ENCODE measurements at places on chromosomes 6 and 20.

GRCh38 chr20:33964441-33964840, 29.3 kb upstream of the RALY start:
- H3K36me3 ChIP-seq, result peaks cover 3% of the 10 kb centered on the region
- H3K27me3 ChIP-seq, result peaks cover 5% of the 10 kb centered on the region
- no peak overlapping the region for H3K4me3 ChIP-seq
- DNase-seq, result no peak
- no peaks in the 10 kb centered on the region for H3K4me1 ChIP-seq
- no peak overlapping the region for H3K27ac ChIP-seq

- H3K27ac ChIP-seq, result no peak overlapping the region
- peaks cover 9% of the 10 kb centered on the region for H3K36me3 ChIP-seq
- DNase-seq, result no peak
- no peaks in the 10 kb centered on the region for H3K27me3 ChIP-seq
- H3K4me1 ChIP-seq, result peaks cover 12% of the 10 kb centered on the region
These were observed 430.3 kb upstream of the SOX4 start for GRCh38 chr6:21163110-21163837.

DNA sequence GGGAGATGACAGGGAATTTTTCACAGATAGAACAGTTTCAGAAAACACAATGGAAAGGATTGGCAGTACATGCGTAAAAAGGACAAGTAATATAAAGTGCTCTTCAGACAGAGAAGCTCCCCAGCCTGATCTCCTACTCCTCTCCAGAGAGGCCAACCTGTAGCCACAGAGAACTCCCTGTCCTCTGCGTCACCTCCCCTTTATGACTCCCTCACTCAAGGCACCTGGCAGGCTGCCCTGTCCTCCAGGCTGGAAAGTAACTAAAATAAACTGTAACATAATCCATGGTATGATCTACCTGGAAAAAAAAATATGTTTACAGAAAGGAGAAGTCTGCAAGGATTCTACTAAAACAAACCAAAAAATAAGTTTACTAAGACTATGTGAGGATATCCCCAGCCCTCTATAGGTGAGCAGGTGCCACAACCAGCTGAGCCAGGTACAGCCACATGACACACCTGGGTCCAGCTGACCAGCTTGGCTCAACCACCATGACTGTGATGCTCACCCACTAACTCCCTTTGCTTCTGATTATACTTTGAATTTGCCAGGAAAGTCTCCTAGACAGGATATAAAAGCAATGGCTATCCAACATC, 29.2 kb downstream of the MBOAT1 start:
- no peaks in the 10 kb centered on the region for H3K4me1 ChIP-seq
- H3K27ac ChIP-seq, result no peak overlapping the region
- H3K36me3 ChIP-seq, result peaks cover 11% of the 10 kb centered on the region
- no peaks in the 10 kb centered on the region for H3K27me3 ChIP-seq
- H3K4me3 ChIP-seq, result no peak overlapping the region
- DNase-seq, result no peak

DNA sequence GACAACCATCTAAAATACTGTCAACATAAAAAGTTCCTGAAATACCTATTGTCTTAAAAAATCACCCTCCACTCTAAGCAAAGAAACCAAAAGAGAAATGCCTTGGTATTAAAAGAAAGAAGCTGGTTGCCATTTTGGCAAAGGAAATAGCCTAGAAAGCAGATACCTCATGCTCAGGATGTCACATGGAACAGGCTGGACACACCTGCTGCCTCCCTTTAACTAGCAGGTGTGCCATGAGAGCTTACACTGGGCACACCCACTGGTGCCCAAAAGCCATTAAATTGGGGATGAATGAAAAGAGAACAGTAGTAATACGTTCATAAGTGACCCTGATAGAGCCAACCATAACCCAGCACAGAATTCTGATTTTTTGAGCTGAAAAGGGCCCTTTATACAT, 1.5 kb downstream of the SLC23A2 start:
- no peaks in the 10 kb centered on the region for H3K27me3 ChIP-seq
- H3K4me1 ChIP-seq, result peaks cover 42% of the 10 kb centered on the region
- no peak for DNase-seq
- H3K36me3 ChIP-seq, result peaks cover 3% of the 10 kb centered on the region
- peak overlapping the region; percentile 93 for H3K4me3 ChIP-seq

DNA sequence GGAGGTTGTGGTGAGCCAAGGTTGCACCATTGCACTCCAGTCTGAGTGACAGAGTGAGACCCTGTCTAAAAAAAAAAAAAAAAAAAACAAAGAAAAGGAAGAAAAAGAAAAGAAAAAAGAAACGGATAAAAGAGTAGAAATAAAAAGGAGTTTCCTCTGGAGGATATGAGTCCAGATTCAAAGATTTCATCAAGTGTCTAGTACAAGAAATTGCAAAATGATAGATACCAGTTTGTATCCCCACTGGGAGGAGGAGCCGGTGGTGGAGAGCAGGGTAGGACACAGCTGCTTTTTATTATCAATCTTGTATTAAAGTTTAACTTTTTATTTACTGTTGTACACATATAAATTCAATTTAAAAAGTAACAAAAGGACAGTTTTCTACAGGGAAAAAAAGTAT, 113.9 kb downstream of the BMP7 start:
- no peaks in the 10 kb centered on the region for H3K36me3 ChIP-seq
- H3K27ac ChIP-seq, result no peak overlapping the region
- peaks cover 3% of the 10 kb centered on the region for H3K27me3 ChIP-seq
- H3K4me1 ChIP-seq, result no peaks in the 10 kb centered on the region
- no peak for DNase-seq
- H3K4me3 ChIP-seq, result no peak overlapping the region

- no peaks in the 10 kb centered on the region for H3K27me3 ChIP-seq
- peaks cover 12% of the 10 kb centered on the region for H3K4me1 ChIP-seq
- no peak overlapping the region for H3K27ac ChIP-seq
- H3K36me3 ChIP-seq, result no peaks in the 10 kb centered on the region
- no peak for DNase-seq
- no peak overlapping the region for H3K4me3 ChIP-seq
These were observed 1.0 kb upstream of the LY6G6D start for GRCh38 chr6:31713991-31714684.

GRCh38 chr6:1312473-1313367, 822 bp downstream of the FOXQ1 start:
- peaks cover 34% of the 10 kb centered on the region for H3K27me3 ChIP-seq
- peaks cover 19% of the 10 kb centered on the region for H3K4me1 ChIP-seq
- H3K36me3 ChIP-seq, result peaks cover 3% of the 10 kb centered on the region
- DNase-seq, result no peak
- peak overlapping the region; percentile 64 for H3K4me3 ChIP-seq

GRCh38 chr20:18388860-18389259, 78.0 kb downstream of the DZANK1 start:
- H3K27me3 ChIP-seq, result no peaks in the 10 kb centered on the region
- DNase-seq, result no peak
- H3K4me3 ChIP-seq, result no peak overlapping the region
- H3K27ac ChIP-seq, result no peak overlapping the region
- H3K4me1 ChIP-seq, result no peaks in the 10 kb centered on the region

- peaks cover 44% of the 10 kb centered on the region for H3K4me1 ChIP-seq
- no peak overlapping the region for H3K27ac ChIP-seq
- no peak overlapping the region for H3K4me3 ChIP-seq
- H3K27me3 ChIP-seq, result no peaks in the 10 kb centered on the region
- DNase-seq, result no peak
These were observed 38.0 kb downstream of the CDYL start for GRCh38 chr6:4814212-4814611.

- H3K27me3 ChIP-seq, result no peaks in the 10 kb centered on the region
- no peak overlapping the region for H3K27ac ChIP-seq
- no peak for DNase-seq
- no peaks in the 10 kb centered on the region for H3K4me1 ChIP-seq
These were observed 839.5 kb upstream of the FLRT3 start for GRCh38 chr20:15176929-15177328.

DNA sequence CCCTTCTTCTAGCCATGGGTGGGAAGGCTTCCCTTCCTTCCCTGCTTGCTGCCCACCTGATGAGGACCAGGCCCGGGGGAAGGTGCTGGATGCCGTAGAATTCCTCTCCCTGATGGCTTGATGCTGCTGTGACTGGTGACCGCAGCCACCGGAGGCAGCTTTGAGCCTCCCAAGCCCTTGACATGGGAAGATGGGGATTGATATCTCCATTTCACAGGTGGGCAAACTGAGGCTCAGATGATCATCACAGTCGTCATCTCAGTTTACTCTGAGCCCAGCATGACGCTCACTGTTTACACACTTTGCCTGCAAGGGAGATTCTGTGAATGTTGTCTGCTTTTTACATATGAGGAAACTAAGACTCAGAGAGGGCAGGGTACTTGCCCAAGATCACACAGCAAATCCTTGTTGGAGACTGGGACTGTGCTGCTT, 43.9 kb downstream of the SRC start:
- H3K4me1 ChIP-seq, result peaks cover 2% of the 10 kb centered on the region
- H3K27me3 ChIP-seq, result no peaks in the 10 kb centered on the region
- no peak overlapping the region for H3K4me3 ChIP-seq
- no peak overlapping the region for H3K27ac ChIP-seq

DNA sequence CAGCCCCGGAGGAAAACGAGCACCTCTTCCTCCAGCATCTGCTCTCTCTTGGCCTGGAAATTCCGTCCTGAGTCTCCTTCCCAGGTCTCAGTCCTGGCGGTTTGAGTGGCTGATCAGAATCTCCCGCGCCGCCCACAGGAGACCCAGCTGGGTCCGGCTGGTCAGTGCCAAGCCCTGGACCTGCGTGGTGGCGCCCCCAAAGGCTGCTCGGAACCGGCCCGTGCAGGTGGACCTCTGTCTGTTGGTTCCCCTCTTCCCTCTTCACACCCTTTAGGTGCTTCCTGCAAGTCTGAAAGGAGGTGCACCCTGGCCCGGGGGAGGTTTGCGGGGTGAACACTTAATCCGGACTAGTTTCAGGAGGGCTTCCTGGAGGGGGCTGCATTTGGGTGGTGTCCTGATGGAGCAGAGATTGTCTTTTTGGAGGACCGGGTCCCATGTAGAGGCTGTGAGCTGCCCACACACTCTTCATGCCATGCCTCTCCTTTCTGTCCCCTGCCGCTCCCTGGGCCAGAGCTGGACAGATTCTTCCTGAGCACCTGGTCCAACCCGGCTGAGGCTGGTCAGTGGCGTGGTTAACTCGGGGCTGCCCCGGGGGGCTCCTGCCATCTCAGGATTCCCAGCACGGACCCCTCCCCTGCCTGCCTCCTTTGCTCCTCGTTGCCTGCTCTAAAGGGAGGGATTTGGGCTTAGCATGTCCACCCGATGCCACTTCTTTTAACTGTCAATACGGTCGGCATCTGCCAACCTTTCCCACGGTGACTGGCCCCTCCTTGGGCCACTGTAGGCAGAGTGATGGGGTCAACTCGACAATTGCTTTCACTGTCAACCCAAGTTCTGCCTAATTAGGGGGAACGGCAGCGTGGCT, 16.5 kb upstream of the BHLHE23 start:
- no peak overlapping the region for H3K4me3 ChIP-seq
- no peak for DNase-seq
- H3K36me3 ChIP-seq, result no peaks in the 10 kb centered on the region
- no peak overlapping the region for H3K27ac ChIP-seq
- H3K4me1 ChIP-seq, result peaks cover 2% of the 10 kb centered on the region

DNA sequence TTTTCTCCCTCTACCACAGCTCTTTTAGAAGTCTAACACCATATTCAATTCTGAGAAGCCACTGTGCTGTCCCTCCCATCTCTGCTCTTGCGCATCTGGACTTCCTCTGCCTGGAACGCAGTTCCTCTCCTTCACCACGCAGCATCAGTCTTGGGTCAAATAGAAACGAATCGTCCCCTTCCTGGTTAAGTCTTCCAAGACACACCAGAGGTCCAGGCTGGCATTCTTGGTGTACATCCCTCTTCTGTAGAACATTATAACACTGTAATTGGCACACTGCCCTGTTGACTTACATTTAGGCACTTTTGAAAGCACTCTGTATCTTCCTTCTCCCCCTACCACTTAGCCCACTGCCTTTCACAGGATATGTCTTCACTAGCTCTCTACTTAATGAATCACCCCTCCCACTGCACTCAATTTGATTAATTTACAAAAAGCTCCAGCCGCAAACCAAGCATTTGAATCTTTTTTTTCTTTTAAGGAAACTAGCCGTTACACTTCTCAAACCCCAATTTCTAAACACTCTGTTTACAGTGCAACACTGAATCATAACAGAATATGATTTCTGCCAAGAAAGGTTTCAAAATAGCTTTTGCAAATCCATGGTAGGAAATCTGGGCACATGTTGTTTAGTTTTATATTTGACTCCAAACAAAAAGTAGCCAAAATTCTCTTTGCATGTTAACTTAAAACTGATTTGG, 140.8 kb upstream of the CARMIL1 start:
- H3K4me3 ChIP-seq, result peak overlapping the region; percentile 91
- peaks cover 6% of the 10 kb centered on the region for H3K36me3 ChIP-seq
- peak; percentile 41 for DNase-seq
- H3K27ac ChIP-seq, result peak overlapping the region; percentile 91
- no peaks in the 10 kb centered on the region for H3K27me3 ChIP-seq
- peaks cover 25% of the 10 kb centered on the region for H3K4me1 ChIP-seq

DNA sequence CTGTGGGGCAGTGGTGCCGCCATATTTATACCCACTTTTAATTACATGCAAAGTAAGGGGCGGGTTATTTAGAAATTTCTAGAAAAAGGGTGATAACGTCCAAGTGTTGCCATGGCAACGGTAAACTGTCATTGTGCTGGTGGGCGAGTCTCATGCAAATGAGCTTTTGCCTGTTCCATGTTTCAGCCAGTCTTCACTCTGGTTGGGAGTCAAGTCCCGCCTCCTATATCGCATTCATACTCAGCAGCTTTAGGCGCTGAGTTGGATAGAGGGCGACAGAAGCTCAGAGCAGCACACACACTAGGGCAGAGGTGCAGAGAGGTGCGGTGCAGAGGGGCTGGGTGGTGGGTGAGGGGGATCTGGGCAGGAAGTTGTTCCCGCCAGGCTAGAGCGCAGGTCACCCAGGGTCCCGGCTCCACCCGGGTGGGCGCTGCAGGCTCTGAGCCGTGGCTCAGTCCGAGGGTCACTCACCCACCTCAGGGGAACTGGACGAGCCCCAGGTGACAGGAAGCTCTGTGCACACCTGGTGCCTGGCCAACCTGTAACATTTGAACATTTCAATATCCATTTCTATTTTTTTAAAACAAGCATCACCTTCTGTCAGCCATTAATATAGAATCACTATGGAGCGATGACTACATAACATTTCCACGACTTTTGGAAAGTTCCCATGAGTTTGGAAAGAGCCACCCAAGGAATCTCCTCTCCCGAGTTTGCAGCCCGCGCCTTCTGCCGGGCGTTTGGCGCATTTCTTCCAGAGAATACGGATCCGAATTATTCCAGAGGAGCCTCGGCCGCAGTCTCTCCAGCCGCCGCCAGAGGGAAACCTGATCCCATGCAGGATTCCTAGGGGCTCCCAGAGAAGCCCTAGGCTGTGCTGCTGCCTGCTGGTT, 89.1 kb upstream of the PHACTR3 start:
- H3K27me3 ChIP-seq, result peaks cover 18% of the 10 kb centered on the region
- H3K36me3 ChIP-seq, result no peaks in the 10 kb centered on the region
- no peak for DNase-seq
- H3K27ac ChIP-seq, result no peak overlapping the region
